ENCODE measurements at places on chromosomes 12 and 14.

DNA sequence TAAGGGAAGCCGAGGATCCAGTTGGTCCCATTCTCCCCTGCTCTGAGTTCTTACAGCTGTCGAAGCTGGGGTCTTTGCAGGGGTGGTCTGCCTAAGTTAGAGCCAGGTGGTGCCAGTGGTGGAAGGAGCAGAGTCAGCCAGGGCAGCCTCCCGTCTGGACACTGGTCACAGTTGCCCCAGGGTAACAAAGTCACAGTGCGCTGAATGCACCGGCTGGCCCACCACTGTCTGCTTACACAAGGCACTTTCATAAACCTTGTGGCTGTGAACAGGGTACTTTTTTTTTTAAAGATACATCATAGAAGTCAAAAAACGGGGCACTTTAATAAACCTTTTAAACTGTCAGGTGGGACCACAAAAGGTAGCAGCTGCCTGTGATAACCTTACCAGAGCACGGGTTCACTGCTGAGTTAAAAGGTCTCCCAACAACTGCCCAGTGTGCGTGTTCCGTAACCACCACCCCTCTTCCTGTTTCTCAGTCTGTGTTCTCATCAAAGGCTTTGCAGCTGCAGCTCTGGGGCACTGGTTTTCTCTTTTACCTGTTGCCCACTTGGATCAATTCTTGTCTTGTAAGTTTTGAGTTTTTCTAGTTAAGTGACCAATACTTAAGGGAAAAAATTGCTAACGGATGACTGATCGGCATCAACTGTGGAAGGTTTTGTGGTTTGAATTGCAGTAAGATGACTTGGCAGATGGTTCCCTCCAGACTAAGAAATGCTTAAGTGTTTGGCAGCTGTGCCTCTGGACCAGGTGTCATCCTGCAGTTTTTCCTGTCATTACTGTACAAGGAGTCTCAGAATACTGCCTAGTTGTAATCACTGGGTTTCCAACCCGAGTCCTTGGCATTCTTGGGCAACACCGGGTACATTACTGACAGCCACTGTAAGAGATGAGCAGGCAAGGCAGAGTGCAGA is 55.9 kb downstream of the DYNC1H1 start:
- no peak for DNase-seq

DNA sequence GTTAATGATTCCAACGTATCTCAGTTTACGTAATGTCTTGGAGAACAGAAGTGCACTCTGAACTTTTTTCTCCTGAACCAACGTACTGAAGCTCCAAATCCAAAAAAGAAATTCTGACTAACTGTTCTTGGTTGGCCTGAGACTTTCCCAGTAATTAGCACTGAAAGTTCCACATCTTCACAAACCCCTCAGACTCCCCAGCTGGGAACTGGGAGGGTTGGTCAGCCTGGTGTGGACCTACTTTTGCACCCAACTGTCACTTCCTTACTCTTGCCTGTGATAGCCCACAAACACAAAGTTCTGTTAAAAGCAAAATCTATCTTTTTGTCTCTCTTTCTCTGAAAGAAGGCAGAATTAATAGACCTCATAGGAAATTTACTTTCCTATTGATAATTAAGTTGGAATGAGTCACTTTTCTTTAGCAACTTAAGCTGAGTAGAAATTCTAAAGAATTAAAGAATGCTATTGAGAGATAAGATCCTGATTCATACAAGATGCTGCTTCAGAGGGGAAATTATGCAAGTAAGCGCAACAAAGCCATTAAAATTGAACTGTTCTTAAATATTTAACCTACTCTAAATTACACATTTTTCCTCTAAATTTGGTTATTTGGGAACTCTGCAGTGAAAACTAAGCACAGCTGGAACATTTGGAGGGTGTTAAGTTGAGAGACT is 155.0 kb downstream of the EPS8 start:
- DNase-seq = no peak

- DNase-seq = no peak
Measured at GRCh38 chr12:132638541-132639408, 20.2 kb downstream of the P2RX2 start.

DNA sequence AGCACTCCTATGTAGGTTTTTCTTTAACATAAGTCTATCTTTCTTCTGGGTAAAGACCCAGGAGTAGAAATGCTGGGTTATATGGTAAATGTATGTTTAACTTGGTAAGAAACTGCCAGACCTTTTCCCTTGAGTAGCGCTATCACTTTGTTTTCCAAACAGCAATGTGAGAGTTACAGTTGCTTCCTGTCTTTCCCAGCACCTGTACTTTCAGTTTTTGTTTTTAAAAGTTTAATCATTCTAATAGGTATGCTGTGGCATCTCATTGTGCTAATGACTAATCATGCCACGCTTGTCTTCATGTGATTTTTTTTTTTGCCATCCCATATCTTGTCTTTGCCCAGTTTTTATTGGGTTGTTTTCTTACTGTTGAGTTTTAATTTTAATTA is 28.1 kb downstream of the GIT2 start:
- DNase-seq = no peak

GRCh38 chr12:27971121-27971489 is 1.4 kb downstream of the PTHLH start:
- no peak for DNase-seq

Data from stimulated activated CD4-positive, alpha-beta T cell treated with anti-CD3 and anti-CD28 coated beads, Interleukin-1b, Interleukin-23, amount 100 ng/mL, for 1 hour (primary cell).